ENCODE measurements at places on chromosomes 11 and 22.

GRCh38 chr11:59106363-59107336, at the start of gene FAM111B:
TSS of gene FAM111B (plus strand) at chr11:59107237. CDS start at chr11:59109626, 2,389 bp downstream.
- peak; percentile 90 for DNase-seq

- DNase-seq, result no peak
Observed at GRCh38 chr11:2275334-2276279, 5.2 kb upstream of the ASCL2 start.

DNA sequence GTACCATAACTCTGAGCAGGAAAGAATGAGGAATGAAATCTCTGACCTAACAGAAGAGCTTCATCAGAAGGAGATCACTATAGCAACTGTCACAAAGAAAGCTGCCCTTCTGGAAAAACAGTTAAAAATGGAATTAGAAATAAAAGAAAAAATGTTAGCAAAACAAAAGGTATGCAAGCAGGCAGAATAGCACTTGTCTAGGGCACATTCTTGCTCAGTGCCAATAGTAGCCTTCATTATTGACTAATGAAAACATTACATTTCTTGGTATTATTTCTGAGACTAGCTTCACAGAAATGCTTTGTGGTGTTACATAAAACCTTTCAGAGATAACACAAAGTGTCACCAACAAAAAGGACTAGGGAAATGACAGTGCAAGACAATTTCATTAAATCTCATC, 63.9 kb downstream of the DEUP1 start:
- DNase-seq, result no peak

- no peak for DNase-seq
Observed at GRCh38 chr11:59208956-59209355, 3.8 kb downstream of the MPEG1 start.

DNA sequence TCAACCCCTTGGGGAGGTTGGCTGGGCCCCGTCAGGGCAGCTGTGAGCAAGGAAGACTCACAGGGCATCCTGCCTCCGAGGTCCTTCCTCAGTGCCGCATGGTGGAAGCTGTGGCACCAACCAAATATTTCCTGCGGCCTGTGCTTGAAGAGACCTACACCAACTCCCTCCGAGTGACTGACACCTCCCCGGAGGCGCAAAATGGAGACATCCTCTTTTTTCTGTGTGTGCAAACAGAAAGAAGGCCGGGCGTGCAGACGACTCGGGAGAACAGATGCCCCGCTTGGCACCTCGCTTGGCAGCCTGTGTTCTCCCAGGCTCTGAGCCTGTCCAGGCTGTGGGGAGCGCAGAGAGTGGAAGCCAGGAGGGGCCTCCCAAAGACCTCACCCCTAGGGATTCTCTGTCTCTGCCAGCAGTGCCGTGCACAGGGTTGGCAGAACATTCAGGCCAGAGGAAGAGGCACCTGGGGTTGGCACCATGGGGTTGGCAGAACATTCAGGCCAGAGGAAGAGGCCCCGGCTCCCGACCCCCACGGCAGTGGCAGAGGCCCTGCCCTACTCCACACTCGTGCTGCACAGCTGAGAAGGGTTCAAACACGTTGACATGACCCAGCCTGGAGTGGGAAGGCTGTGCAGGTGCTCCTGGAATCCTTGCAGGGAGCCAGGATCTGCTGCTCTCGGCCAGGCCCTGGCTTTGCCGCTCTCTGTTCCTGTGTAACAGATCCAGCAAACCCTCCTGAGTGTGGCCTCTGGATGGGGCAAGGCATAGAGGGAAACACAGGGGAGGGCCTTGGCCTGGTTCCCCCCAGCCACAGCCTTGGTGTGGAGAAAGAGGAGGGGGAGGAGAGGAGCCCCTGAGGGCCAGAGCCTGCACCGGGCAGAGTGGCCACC, 805.5 kb downstream of the BRD1 start:
- DNase-seq, result no peak

- no peak for DNase-seq
Observed at GRCh38 chr11:93984196-93984567, 37.0 kb upstream of the HEPHL1 start.

DNA sequence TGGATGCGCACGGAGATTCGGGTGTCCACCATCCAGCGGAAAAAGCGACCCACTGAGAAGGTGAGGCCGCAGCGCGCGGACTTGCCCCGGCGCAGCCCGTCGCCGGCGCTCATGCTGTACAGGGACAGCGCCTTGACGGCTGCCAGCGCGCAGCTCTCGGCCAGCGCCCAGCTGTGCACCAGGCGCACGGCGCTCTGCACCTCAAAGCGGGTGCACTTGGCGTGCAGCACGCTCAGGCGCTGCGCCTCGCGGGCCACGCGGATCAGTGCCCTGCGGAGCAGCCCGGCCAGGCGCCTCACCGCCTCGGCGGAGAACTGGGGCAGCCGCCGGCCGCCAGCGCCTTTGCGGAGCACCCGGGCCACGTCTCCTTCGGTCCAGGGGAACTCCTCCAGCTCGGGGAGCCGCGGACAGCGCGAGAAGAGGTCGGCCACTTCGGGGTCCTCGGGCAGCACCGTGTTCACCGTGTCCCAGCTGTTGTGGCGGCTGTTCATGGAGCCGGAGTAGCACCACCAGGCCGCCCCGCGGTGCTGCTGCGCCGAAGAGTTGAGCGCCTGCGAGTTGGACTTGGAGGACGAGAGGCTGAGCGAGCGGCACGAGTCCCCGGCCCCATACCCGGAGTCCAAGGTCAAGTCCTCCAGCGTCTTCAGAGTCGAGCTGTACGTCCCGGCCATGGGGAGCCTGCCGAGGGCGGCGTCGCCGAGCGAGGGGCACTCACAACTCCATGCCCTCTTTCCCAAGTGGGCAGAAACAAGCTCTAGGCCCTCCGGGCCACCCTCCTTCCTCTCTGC, 703 bp downstream of the ABTB2 start:
- no peak for DNase-seq

DNA sequence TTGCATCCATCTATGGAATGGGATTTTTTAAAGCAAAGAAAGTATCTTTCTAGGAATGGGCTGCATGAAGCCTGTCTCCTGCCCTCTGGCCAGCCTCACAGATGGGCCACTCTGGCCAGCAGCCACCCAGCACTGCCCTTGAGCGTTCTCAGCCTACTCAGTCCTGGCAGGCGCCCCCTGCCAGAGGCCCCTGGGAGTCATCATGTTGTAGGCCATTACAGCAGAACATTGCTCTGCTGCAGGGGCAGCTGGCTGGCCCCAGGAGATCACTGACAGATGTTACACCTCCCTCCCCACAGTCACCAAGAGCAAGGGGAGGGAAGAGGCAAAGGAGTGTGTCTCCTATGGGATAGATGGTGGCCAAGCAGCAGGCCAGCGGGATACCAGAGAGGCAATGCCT, 363.7 kb downstream of the NXPE2 start:
- DNase-seq, result no peak

GRCh38 chr11:63933459-63933858, 5.3 kb upstream of the NAA40 start:
- DNase-seq, result no peak

DNA sequence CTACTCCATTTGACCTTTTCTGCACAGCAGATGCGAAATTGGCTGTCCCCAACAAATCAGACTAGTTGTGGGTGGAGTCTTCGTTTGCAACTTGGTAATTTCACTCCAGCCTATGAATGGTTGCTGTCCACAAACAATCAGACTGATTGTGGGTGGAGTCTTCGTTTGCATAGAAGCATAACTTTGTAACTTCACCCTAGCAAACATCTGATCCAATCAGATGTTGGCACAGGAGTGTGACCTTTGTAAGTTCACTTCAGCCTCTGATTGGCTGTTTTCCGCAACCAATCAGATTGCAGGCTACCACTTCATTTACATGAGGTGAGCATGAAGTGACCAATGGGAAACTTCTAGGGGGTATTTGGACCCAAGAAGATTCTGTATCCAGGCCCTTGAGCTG, 16.3 kb upstream of the CABP2 start:
- DNase-seq, result no peak

DNA sequence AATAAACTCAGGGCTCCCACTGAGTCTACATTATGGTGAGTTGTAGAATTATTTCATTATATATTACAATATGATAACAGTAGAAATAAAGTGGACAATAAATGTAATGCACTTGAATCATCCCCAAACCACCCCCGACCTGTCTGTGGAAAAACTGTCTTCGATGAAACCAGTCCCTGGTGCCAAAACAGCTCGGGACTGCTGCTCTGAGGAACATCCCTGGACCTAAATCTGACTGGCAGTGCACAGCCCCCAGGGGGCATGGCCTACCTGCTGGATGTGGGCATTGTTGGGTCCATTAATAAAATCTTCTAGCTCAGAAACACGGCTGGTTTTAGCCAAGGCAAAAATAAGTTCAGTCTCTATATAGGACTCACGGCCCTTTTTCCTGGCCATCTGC, 29.3 kb upstream of the SLC25A1 start:
- no peak for DNase-seq

GRCh38 chr22:25402160-25402500, 162.3 kb upstream of the GRK3 start:
- DNase-seq, result no peak

GRCh38 chr22:46432164-46433068, 96.9 kb downstream of the TRMU start:
- DNase-seq, result no peak

DNA sequence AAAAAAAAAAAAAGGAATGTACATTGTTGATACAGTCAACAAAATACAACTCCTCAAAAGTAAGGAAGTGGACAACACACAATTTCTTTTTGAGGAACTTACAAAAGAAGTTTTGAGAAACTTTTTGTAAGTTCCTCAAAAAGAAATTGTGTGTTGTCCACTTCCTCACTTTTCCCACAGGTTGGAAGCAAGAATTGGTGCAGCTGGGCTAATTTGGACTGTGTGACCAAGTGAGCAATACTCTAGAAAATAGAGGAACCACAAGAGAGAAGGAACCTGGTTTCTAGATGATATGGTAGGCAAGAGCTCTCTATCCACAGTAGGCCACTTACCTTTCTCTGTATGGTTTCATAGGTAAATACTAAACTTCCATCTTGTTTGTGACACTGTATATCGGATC, 1053.8 kb downstream of the LRRC4C start:
- DNase-seq, result no peak

GRCh38 chr22:42222140-42222539, 48.3 kb downstream of the TCF20 start:
- no peak for DNase-seq

- peak; percentile 79 for DNase-seq
Observed at GRCh38 chr11:113162592-113162962, 151.8 kb upstream of the TTC12 start.

- no peak for DNase-seq
Observed at GRCh38 chr22:46230262-46230901, 19.7 kb downstream of the CDPF1 start.

- DNase-seq, result peak; percentile 20
Observed at GRCh38 chr22:29635734-29636357, 32.4 kb downstream of the NF2 start.

DNA sequence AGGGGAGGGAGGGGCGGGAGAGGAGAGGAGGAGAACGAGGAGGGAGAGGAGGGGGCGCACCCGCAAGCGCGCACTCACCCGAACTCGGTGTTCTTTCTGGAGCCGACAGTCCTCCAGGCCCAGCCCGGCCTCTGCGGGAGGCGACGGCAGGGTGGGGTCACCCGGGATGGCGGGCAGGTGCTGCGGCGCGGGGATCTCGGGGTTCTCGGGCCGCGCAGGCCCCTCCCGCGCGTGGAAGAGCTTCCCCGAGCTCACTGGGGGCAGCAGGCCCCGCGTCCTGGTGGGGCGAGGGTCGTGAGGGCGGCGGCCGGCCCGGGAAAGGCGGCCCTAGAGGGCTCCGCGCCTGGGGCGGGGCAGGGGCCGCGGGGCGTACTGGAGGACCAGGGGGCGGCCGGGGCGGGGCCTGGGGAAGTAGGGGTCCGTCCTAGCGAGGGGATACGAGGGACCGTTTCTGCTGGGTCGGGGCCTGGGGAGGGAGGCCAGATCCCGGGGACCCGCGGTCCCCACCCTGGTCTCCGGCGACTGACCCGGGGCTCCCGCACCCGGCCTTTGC, 5.2 kb downstream of the LMNTD2 start:
- DNase-seq, result no peak

- DNase-seq, result no peak
Observed at GRCh38 chr11:134862105-134862502, 450.1 kb upstream of the B3GAT1 start.

GRCh38 chr11:84817998-84818397, 809.1 kb downstream of the DLG2 start:
- no peak for DNase-seq

DNA sequence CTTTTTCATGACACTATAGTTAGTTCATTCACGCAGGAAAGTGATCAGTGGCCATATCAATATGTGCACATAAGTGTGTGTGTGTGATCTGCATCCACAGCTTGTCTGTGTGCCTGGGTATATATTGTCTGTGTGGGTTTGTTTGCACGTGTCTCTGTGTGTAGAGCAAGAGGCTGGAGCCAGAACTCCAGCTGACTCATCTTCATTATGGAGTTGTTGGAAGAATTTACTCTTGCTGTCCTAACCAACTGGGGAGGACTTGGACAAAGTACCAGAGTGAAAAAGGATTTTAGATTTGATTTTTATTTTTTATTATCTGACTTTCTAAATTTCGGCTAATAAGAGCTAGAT, 63.9 kb downstream of the TP53I11 start:
- peak; percentile 29 for DNase-seq

DNA sequence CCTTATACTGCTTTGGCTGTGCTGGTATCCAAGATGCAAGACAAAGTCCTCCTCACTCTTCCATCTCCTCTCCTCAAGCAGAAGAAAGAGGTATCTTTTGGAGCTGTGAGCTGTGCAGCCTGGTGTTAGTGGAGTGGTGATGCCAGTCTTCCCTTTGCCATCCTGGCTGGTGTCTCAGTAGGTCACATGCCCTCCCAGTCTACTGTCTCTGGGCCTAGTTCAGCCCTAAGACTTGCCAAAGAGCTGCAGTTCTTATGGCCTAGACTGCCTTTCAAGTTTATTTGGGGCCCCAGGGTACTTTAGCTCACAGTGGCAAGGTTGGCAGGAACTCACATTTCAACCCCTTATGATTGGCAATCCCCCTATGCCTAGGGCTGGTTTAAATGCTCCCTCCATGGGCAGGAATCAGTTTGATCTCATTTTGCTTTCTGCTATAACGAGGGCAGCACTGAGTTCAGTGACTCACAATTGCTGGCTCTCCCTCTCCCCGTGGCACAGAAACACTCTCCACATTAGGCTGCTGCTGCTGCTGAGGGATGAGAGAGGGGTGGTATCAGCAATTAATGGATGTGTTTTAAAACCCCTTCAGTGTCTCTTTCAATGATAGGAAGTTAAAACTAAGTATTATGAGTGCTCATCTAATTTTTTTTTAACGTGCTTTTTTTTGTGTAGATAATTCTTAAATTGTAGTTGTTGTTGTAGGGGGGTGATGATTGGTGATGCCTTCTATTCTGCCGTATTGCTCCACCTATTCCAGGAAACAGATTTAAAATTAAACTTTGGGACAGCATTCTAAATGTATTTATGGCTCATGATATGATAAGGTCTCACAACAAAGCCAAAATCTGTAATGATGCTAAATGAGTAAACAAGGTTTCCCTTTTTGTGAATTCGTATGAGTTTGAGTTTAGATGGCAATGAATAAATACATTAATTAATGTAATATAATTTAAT, 1295.0 kb downstream of the JRKL start:
- no peak for DNase-seq
